Aorta (tissue), 5 donors: ENCODE measurements at places on chromosomes 3 and 15. TPM values are rescaled to one million over a fixed set of nuclear protein-coding genes. Genes with fewer than 3 reads are reported as not detected.

- H3K4me3 ChIP-seq, result no peak overlapping the region
- H3K27ac ChIP-seq, result no peak overlapping the region
- no peaks in the 10 kb centered on the region for H3K36me3 ChIP-seq
- no peak for DNase-seq
- H3K27me3 ChIP-seq, result no peaks in the 10 kb centered on the region
Observed at GRCh38 chr3:144105542-144105941, 133.9 kb downstream of the DIPK2A start.

ADAMTS9 gene
- total RNA-seq, result 161 TPM

STRC gene
- 0.90 TPM for total RNA-seq

UBP1 gene
- 62.8 TPM for total RNA-seq

GRM2 gene
- total RNA-seq, result 0.52 TPM

PLA2G4B gene
- 11.1 TPM for total RNA-seq

HDC gene
- total RNA-seq, result 6.8 TPM

DNA sequence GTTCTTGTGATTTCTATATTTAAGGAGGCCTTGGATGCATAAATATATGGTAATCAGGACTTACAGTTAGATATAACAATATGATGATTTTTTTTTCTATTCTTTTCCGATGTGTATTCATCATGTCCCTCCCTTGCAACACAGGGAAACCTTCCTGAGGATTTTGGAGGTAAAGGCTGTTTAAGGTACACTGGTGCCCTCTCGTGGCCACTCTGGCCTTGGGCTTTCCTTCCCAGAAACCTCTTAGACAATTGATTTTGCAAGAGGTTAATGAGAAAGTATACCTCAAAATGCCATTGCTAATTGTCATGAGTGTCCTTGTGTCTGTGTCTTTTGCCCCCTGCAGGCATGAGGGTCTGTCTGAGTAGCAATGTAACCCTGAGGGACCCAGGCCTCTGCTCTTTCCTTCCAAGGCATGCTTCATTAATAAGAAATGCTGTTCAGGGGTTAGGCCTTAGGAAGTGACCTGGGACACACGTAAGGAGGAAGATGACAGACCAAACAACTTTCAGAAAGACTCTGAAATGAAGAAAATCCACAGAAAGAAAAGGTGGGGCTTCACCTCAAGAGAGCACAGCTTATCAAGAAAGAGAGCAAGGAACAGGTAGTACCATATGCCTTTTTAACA is 70.3 kb upstream of the PPP2R3A start:
- H3K27ac ChIP-seq, result no peak overlapping the region
- no peaks in the 10 kb centered on the region for H3K36me3 ChIP-seq
- H3K4me1 ChIP-seq, result no peaks in the 10 kb centered on the region
- DNase-seq, result peak; percentile 65
- no peak overlapping the region for H3K4me3 ChIP-seq

CDHR4 gene
- total RNA-seq, result 0.26 TPM
